ENCODE measurements at places on chromosomes 12 and 14. TPM values are rescaled to one million over a fixed set of nuclear protein-coding genes. Genes with fewer than 3 reads are reported as not detected.

Gene P3H3
- total RNA-seq = 9.9 TPM

Gene SLC5A8
- total RNA-seq = not detected

Gene NUAK1
- 6.4 TPM for total RNA-seq

Gene CLEC6A
- total RNA-seq = not detected

- ATAC-seq = no peak
These were observed 9.3 kb downstream of the NFKBIA start for GRCh38 chr14:35395283-35395682.

DNA sequence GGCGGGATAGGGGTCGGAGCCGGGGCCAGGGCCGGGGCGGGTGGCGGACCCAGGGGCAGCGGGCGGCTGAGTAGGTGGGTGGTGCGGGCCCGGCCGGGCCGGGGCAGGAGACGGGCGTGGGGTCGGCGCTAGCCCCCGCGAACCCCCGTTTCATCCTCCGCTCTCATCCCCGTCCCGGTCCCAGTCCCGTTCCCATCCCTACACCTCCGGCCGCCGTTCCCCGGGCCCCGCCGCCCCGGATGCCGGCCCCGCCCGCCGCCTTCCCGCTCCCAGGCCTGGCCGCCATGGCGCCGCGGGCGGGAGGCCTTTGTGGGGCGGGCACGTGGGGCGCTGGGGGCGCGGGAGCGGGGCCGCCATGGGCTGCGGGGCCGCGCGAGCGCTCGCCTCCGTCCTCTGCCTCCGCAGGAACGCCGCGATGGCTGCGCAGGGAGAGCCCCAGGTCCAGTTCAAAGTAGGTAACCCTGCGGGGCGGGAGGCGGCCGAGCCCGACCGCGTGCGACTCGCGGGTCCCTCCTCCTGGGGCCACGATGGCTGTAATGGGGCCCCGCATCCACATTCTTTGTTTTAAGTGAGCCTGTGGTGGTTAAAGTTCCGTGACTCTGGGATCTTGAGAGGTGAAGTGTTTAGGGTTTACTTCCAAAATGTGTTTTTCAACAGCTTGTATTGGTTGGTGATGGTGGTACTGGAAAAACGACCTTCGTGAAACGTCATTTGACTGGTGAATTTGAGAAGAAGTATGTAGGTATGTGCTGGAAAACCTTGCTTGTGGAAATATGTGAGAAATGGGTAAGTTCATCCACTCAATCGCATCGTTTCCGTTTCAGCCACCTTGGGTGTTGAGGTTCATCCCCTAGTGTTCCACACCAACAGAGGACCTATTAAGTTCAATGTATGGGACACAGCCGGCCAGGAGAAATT is 572 bp downstream of the RAN start:
- ATAC-seq = peak; percentile 40

GRCh38 chr12:75632442-75632841 is 121.0 kb upstream of the KRR1 start:
- peak; percentile 95 for ATAC-seq

DNA sequence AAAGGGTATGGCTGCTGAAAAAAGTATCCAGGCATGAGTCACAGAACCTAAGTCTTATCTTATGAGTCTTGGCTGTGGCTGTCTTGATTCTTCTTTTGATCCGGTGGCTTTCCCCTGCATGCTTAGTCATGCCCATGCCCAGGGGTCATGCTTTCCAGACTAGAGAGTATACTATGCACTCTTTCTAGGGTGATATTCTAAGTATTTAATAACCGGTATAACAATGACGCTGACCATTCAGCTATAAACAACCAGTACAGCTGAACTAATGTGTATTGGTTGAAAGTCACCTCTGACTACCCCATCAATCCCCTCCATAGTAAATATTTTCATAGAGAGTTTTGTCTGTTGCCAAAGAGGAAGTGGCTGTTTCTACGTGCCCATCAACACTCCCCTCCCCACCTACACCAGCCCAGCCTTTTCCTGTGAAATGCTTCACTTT is 34.7 kb upstream of the NRXN3 start:
- no peak for ATAC-seq

DNA sequence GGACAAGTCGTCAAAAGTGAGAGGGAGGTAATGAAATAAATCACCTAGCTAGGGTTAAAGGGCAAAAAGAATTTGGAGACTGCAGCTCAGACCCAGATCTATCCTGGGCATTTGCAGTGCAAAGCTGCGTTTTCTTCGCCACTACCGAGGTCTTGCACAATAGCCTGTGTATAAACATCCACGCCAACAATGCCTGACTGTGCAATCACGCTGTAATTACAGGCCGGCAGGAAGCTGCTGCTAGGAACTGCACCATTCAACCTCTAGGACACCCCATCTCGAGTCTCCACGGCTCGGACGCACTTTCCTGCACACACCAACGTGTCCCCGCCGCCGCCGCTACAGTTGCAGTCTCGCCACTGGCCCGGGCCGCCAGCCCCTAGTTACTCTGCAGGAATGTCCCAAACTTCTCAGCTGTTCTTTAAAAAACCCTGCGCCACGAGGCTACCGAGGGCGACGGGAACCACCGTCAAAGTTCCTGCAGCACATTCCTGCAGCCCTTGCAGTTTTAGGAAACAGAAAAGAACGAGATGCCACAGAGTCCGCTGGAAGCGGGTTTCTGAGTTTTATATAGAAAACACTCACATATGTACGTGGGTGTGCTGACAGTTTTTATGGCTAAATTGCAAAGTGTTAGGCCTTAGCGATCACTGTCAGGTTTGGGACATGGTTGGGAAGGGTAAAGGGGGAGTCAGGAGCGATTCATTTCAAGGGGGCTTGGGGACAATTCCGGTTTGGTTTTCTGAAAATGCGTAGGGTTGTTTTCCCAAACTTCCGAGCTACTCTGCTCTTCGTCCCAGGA is 65.6 kb upstream of the PTGR2 start:
- peak; percentile 46 for ATAC-seq

DNA sequence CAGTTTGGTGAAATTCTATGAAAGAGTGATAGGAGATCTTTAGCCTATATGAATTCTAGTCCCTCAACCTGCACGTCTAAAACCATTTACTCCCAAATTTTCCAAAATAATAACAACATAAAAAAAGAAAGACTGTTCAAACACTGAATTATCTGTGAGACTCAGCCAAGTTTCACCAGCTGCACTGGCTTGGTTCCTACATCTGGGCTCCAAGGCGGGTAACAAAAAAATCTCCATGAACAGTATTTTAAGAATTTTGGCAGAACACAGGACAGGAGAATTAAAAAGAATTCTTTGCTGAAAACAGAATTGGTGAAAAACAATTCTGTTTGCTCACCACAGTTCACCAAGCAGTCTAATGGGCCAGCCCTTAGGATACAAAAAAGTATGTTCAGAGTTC is 536.8 kb upstream of the ATP2B1 start:
- no peak for ATAC-seq

DNA sequence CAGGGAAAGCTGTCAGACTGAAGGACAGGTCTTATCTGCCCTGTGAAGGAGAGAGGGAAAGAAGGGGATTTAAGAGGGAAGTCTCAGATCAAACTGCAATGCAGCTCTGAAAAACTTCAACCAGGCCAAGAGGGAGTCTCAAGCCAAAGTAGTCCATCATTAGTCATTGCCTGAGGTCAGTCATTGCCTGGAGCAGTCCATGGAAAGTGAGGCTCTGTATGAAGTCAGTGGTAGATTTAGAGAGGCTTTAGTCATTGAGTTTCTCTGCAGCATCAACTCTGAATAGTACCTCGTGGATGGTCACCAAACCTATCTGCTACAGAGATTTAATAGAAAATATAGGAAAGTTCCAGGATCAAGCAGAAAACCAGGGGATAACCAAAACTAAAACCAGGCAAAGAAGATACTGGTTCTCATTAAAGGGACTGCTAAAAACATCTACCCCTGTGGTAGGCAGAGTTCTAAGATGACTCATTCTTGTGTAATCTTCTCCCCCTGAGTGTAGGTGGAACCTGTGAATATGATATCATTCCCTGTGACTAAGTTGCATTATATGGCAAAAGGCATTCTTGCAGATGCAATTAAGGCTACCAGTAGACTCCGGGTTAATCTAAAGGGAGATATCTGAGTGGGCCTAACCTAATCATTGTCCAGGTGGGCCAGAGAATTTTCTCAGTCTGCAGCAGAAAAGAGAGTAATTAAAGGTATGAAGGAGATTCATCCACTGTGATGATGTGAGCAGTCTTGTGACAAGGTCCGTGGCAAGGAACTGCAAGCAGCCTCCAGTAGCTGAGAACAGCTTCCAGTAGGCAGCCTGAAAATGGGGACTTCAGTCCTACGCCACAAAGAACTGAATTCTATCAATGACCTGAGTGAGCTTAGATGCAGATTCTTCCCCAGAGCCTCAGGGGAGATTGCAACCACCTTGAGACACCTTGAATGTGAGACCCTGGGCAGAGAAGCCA is 123.1 kb downstream of the GALC start:
- ATAC-seq = peak; percentile 93

Data from motor neuron (in vitro differentiated cells).